ENCODE measurements at places on chromosomes 4 and X. TPM values are rescaled to one million over a fixed set of nuclear protein-coding genes. Genes with fewer than 3 reads are reported as not detected.

DNA sequence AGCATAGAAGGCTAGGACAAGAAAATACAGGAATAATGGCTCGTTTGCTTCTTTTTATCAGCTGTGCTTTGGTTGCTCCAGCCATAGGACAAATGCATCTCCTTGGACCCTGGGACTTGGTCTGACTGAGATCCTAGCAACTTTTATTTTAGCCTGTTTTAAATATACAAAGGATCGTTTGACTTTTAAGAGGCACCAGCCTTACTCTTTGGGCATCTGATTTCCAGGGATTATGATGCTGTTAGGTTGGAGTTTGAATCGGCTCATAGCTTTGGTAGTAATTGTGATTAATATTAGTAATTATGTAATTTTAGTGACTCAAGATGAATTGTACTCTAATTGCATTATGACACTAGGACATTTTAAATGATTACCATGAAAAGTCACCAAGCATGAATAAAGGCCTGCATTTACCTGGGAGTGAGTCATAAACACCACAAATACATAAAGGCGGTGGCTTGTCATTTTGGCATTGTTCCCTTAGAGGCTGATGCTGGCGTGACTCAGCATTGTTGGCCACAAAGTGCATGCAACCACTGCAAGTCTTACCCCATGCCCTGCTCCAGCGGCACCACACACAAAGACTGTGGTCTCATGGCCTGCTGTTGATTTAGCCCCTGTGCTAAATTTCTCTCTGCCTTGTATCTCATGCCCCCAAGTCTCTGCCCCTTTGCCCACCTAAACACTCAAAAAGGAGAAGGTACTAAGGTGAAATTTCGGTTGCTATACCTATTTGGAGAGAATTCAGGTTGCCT, 12.4 kb downstream of the GPAT3 start:
- DNase-seq, result peak; percentile 48

The GAGE2A gene
- not detected for total RNA-seq

The ANXA3 gene
- 59.2 TPM for total RNA-seq

DNA sequence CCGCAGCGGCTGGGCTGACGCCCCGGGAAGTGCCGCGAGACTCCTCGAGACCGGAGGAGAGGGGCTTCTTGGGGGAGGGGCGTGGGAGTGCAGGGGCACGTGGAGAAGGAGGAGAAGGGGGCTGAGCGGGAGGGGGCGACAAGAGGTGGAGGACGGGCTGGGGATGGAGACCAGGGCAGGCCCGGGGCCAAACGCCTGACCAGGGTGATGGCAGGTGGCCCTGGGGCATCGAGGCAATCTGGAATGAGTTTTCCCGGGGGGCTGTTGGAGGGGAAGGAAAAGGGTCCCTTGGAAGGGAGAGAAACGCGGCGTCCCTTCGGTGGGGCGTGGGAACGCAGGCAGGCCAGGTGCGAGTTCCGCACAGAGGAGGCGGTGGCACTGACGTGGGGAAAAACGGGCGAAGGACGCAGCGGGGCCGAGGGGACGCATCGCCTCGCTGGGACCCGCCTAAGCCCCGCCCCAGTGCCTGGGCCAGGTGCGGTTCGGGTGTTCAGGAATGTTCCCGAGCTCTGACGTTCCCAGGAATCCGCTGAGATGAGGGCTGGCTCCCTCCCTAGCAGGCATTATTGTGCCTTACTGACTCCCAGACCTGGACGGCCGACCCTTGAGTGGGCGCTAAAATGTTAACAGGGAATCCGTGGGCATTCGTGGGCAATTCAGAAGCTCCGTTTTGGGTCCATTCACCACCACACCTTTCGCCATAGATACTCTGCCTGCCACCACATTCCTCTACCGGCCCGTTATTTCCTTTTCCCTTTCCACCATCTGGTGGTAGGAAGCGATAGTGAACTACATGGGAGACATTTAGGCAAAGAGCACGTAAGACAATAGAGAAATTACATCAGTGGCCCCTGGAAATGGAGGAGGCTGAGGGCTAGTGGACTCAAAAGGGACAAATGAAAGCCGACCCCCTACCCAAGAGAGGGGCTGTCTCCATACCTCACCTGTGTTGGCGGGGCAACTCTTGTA, 795 bp upstream of the SH3KBP1 start:
- DNase-seq, result peak; percentile 40

- DNase-seq, result no peak
Observed at GRCh38 chr4:77006753-77007353, 57.3 kb downstream of the SEPTIN11 start.

- DNase-seq, result no peak
Observed at GRCh38 chr4:112069110-112069509, 76.1 kb upstream of the FAM241A start.

DNA sequence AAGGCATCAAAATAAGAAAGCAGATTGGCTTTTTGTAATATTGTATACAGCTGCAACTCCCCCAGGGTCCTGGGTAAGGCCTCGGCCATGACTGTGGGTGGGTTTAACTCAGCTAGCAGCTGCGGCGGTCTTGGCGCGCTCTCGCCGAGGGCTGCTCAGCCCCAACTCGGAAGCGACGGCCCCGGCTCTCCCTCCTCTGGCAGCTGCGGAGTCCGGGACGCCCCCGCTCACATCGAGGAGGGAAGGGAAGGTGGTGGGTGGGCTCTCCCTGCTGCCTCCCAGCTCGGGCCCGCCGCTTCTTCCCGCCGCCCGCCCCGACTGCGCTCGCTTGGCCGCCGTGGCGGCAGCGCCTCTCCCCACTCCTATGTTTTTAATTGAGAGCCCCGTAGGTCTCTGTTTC, 51.2 kb downstream of the GPR50 start:
- no peak for DNase-seq

The KIAA1210 gene
- not detected for total RNA-seq

The GAGE1 gene
- not detected for total RNA-seq
